Spinal cord (tissue), 10 donors: ENCODE measurements at places on chromosomes 2 and 18. TPM values are rescaled to one million over a fixed set of nuclear protein-coding genes. Genes with fewer than 3 reads are reported as not detected.

Gene BOLL
- not detected for total RNA-seq

Gene NGEF
- 19.4 TPM for total RNA-seq

Gene PRSS56
- 0.89 TPM for total RNA-seq

Gene NFATC1
- 8.0 TPM for total RNA-seq

Gene SCYGR4
- not detected for total RNA-seq

Gene SULT1C4
- total RNA-seq, result 36.0 TPM

Gene RAB6C
- total RNA-seq, result 0.44 TPM

Gene EFHD1
- total RNA-seq, result 13.7 TPM

Gene RGPD4
- total RNA-seq, result not detected

Gene MEP1B
- 0.11 TPM for total RNA-seq

Gene SPEG
- total RNA-seq, result 12.2 TPM

Gene EMILIN1
- 46.2 TPM for total RNA-seq

Gene ZDBF2
- 40.5 TPM for total RNA-seq

Gene MC4R
- 1.3 TPM for total RNA-seq

Gene SLC9A4
- 0.30 TPM for total RNA-seq

Gene CCDC178
- 3.4 TPM for total RNA-seq

Gene MBP
- total RNA-seq, result 631 TPM

Gene AOX1
- total RNA-seq, result 35.6 TPM

Gene LIMS4
- 0.89 TPM for total RNA-seq

Gene PID1
- total RNA-seq, result 33.4 TPM

Gene IL37
- 0.28 TPM for total RNA-seq

Gene CTNNA2
- 117 TPM for total RNA-seq

Gene DYSF
- total RNA-seq, result 12.0 TPM

Gene LRRTM1
- 7.7 TPM for total RNA-seq

Gene UPP2
- total RNA-seq, result 0.55 TPM

Gene CXCR1
- not detected for total RNA-seq

Gene YES1
- total RNA-seq, result 63.3 TPM

Gene POTEI
- total RNA-seq, result 0.72 TPM

Gene SLC5A7
- total RNA-seq, result 40.3 TPM

Gene REEP1
- total RNA-seq, result 61.9 TPM

Gene CDK15
- total RNA-seq, result 0.50 TPM

Gene ANKRD30BL
- total RNA-seq, result 3.4 TPM

Gene MERTK
- 13.4 TPM for total RNA-seq

Gene SERPINB12
- total RNA-seq, result not detected

Gene CFAP65
- 0.79 TPM for total RNA-seq

Gene INHA
- total RNA-seq, result 1.4 TPM

Gene DTNA
- total RNA-seq, result 123 TPM

Gene RNF144A
- total RNA-seq, result 82.3 TPM

Gene OSR1
- total RNA-seq, result 138 TPM

Gene TGFA
- 23.5 TPM for total RNA-seq

Gene GRP
- 5.1 TPM for total RNA-seq

Gene LIPG
- 3.6 TPM for total RNA-seq

Gene VAMP5
- total RNA-seq, result 45.4 TPM

Gene CRACDL
- total RNA-seq, result 2.1 TPM

Gene NEMP2
- total RNA-seq, result 5.7 TPM

Gene CHRNG
- 0.06 TPM for total RNA-seq

Gene FABP1
- not detected for total RNA-seq

Gene LCT
- total RNA-seq, result 0.10 TPM

Gene SRD5A2
- total RNA-seq, result 0.17 TPM
